B cell (primary cell): ENCODE measurements at places on chromosomes 16 and 17. TPM values are rescaled to one million over a fixed set of nuclear protein-coding genes. Genes with fewer than 3 reads are reported as not detected.

DNA sequence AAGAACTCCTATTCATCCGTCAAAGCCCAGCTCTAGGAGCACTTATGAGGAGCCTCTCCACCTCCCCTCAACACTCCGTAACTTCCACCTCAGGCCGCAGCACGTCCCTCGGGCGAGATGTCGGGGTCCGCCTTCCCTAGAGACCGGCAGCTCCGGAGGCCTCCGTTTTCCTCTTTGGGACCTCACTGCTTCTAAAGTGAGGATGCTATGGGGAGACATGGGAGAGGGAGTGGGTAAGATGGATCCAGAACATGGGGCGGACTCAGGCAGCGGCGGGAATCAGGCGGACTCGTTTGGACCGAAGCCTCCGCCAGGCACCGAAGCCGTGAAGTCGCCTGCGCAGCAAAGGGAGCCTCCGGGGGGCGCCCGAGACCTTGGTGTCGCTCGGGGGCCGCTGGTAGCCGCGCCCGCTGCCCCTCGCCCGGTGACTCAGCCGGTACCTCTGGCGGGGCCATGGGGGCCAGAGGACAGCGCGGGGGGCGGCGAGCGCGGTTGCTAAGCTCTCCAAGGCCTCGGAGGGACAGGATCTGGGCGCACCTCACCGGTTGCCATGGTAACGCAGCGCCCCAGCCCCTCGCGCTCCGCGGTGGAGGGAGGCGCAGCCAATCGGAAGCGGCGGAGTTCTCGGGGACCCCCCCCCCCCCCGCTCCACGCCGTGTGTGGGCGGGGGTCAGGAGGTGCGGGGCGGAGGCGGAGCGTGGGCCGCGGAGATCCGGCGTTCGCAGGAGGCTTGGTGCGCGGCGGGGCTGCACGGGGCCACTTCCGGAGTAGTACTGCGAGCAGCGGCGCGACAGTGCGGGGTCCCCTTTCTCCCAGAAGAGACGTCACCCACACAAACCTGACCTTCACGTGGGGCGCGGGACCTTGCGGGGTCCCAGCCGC lies 1.3 kb upstream of the HIC1 start:
- no peaks in the 10 kb centered on the region for H3K36me3 ChIP-seq
- H3K27ac ChIP-seq: no peak overlapping the region
- H3K4me3 ChIP-seq: peak overlapping the region; percentile 43
- DNase-seq: peak; percentile 86

GRCh38 chr17:41329279-41329948 lies 13.9 kb upstream of the KRTAP17-1 start:
- H3K36me3 ChIP-seq: no peaks in the 10 kb centered on the region
- H3K4me3 ChIP-seq: no peak overlapping the region
- H3K27me3 ChIP-seq: peaks cover 2% of the 10 kb centered on the region
- no peak overlapping the region for H3K27ac ChIP-seq
- DNase-seq: peak; percentile 36

GRCh38 chr16:89146211-89147005 lies 25.1 kb upstream of the CDH15 start:
- H3K27me3 ChIP-seq: no peaks in the 10 kb centered on the region
- peaks cover 49% of the 10 kb centered on the region for H3K36me3 ChIP-seq
- H3K4me3 ChIP-seq: no peak overlapping the region
- H3K4me1 ChIP-seq: no peaks in the 10 kb centered on the region
- H3K27ac ChIP-seq: no peak overlapping the region

- H3K36me3 ChIP-seq: no peaks in the 10 kb centered on the region
- peaks cover 4% of the 10 kb centered on the region for H3K27me3 ChIP-seq
- H3K4me3 ChIP-seq: no peak overlapping the region
- no peaks in the 10 kb centered on the region for H3K4me1 ChIP-seq
- H3K27ac ChIP-seq: no peak overlapping the region
- no peak for DNase-seq
These were observed 25.1 kb downstream of the TBX4 start for GRCh38 chr17:61477204-61477834.

The RPUSD1 gene
- 34.7 and 38.5 TPM in 2 replicates for total RNA-seq

The PRSS8 gene
- total RNA-seq: not detected in 2 replicates

The PRSS33 gene
- total RNA-seq: not detected in 2 replicates

The PYY gene
- not detected in 2 replicates for total RNA-seq

The RCVRN gene
- not detected in 2 replicates for total RNA-seq
